ENCODE measurements at places on chromosomes 2 and 18.

- no peak for DNase-seq
Measured at GRCh38 chr18:70232261-70232660, 26.8 kb upstream of the RTTN start.

- no peak for DNase-seq
Measured at GRCh38 chr2:105443617-105444598, 45.1 kb upstream of the FHL2 start.

GRCh38 chr2:98944775-98945174 lies 8.8 kb upstream of the CRACDL start:
- DNase-seq = no peak

GRCh38 chr2:112010751-112011150 lies 44.3 kb upstream of the TMEM87B start:
- DNase-seq = no peak

DNA sequence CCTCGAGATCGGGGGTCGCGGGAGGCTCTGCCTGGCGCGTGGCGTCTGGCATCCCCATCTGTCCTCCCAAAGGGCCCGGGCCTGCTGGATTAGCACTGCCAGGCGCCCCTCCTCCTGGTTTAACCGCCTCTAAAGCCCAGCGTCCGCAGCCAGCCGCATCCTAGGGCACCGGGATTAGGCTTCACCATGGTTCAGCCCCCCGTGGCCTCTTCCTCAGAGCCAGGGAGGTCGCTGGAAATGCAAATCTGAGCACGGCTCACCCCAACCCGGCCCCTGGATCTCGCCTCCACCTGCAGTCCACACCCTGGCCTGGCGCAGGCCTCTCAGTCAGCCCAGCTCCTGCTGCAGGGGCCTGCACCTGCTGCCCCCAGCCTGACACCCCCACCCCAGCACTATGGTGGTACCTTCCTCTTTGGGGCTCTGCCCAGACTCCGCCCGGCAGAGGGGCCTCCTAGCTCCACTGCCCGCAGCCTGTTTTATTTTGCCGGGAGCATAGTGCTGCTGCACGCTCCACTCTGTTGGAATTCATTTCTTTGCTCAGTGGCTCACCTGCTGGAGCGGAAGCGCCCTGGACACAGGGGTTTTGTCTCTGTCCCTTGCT lies 13.2 kb downstream of the PRELID3A start:
- no peak for DNase-seq

GRCh38 chr2:120396861-120397811 lies 51.2 kb downstream of the INHBB start:
- no peak for DNase-seq

DNA sequence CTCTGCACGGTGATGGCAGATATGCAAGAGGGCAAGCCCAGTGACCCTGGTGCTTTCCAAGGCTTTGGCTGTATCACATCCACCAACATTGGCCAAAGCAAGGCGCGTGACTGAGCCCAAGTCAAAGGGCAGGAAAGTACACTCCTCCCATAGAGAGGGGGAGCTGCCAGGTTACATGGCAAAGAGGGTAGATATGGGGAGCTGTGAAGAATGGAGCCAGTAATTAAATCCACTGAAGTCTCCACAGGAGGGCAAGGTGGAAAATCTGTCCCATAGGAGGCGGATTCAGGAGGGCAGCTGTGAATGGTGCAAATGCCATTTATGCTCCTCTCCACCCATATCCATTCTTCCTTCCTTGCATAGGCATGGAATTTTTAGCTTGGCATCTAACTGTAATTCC lies 44.6 kb upstream of the THOC1 start:
- DNase-seq = no peak

GRCh38 chr2:29062371-29062770 lies 12.0 kb downstream of the PCARE start:
- DNase-seq = no peak

- no peak for DNase-seq
Measured at GRCh38 chr2:83234246-83234645, 1224.8 kb downstream of the SUCLG1 start.

DNA sequence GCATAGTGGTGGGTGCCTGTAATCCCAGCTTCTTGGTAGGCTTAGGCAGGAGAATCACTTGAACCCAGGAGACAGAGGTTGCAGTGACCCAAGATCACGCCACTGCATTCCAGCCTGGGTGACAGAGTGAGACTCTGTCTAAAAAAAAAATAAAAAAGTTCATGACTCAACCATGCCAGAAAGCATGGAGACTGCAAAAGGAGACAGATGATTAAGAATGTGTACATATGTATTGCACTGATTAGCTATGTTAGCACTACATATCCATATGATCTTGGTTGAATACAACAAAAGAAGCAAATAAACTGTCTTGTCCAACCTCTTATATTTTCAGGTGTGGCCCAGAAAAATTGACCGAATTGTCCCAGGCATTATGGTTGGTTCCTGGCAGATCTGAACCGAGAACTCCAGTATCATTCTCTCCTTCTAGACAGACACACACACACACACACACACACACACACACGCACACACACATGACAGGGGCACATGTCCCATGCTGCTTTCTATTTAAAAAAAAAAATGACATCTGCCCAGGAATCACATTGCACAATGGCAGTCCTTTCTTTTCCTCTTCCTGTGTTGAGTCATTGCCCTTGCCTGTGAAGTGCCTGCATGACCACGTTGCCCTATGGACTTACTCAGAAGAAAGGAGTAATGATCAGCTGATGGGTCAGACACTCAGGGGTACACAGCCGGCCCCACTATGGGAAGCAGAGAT lies 65.6 kb downstream of the MYCN start:
- DNase-seq = peak; percentile 89

GRCh38 chr2:175624785-175625184 lies 377.3 kb downstream of the LNPK start:
- DNase-seq = no peak

DNA sequence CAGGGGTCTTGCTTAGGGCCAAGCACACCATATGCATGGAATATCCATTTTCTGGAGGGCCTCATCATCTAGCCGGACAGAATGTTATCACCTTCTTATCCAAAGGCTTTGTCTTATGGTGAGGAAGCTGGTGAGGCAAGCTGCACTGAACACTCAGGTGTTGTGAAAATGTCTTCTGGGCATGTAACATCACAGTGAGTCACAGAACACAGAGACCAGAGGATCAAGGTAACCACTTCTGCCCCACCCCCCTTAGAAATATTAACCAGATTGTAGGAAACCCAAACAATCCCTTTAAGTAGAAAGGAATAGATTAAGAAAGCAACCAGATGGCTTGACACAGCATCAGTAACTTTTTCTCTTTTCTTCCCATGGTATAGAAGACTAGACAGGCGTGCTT lies 51.1 kb downstream of the MYO5B start:
- DNase-seq = no peak

- DNase-seq = no peak
Measured at GRCh38 chr18:62458346-62458745, 64.5 kb upstream of the ZCCHC2 start.

DNA sequence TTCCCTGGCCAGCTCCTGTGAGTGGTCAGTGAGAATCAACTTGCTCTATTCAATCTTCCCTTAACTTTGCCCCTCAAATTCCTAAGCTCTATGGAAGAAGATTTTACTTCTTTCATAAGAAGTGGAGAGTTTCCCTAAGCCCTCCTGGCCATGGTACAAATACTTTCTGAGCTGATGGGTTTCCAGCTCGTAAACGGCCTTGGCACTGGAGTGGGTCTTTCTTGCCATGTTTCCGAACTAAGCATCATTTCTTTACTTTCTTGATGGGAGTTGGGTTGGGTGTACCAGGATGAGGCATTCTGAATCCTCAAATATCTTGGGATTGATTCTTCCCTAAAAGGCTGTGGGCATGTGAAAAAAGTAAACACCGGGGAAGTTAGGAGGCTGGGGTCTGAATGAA lies 72.5 kb downstream of the ACKR3 start:
- no peak for DNase-seq

DNA sequence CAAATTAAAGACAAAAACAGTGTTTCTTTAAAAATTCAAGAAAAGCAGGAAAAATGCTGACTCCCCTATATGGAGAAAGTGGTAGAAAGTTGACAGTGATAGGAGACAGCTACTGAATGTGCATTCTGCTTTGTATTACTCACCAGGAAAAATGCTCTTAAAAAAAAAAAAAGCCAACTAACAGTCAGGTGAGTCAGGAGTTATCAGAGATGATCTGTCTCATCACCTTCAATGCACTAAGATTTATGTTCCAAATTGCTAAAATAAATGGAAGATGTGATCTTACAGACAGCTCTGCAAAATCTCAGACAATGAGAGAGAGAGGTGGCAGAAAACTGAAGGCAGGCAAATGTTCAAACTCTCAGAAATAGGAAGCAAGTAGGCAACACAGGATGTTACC lies 47.6 kb upstream of the ZNF521 start:
- no peak for DNase-seq

DNA sequence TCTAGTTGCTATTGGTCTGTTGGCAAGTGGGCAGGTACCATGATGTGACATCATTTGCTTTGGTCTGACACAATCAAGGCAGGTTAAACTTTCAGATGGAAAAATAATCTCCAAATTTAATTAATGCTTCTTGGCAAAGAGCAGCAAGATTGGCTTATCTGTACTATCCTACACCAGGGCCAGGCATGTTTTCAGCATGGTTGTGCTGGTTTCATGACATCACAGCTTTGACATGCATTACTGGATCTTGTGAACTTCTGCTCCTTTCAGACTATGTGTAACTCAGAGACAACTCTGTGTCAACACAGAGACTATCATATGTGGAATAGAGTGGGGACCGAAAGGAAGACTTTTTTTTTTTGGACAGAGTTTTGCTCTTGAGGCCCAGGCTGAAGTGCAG lies 520.5 kb downstream of the TDRD15 start:
- DNase-seq = no peak

DNA sequence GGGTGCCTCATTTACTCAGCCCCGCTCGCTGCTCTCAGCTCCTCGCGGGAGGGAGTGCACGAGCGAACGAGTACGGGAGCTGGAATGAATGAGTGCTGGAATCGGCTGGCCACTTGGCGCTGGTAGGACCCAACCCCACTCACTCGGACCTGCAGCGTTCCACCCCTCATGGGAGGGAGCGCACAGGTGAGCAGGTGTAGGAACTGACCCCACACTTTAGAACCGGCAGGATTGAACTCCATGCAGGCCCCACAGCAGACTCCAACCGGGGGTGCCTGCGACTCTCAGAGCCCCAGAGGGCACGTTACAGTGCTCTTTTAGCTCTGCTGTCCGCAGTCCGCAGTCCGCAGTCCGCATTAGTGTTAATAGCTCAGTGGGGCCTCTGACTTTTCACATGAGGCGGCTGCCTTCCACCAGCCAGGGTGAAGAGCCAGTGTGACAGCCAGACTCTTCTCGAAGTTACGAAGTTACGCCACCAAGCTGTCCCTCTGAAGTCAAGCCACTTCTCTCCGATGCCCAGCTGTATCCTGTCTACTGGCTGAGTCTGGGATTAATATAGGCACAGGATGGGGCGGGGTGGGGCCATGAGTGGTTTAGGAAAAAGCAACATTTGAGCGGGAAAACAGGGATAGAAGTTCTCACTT lies 102.7 kb upstream of the ARHGAP15 start:
- peak; percentile 27 for DNase-seq

DNA sequence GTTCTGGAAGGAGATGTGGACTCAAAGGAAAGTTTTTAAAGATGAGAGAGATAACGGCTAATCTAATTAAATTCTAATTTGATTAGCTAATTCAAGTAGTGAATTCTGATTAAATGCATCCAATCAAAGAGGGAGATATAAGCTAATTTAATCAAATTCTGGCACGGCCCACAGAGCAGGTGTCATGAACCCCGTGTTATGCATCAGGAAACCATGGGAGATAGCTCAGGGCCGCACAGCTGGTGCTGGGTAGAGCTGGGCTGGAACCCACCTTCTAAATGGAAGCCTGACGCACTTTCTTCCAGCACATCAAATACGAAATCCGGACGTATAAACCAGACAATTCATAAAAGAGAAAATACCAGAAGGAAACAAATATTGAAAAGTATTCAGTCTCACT lies 57.2 kb downstream of the GREB1 start:
- no peak for DNase-seq

DNA sequence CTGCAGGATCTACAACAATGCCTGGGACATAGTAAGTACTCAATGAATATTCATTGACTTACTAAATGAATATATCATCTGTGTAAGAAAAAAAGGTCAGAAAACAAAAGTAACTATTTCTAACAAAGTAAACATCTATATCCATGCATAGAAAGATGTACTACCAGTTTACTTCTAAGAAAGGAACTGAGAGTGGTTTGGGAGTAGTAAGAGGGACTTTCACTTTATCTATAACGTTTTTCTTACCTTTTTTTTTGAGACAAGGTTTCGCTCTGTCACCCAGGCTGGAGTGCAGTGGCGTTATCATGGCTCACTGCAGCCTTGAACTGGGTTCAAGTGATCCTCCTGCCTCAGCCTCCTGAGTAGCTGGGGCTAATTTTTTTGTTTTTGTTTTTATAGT lies 25.7 kb downstream of the DHX57 start:
- no peak for DNase-seq

- DNase-seq = no peak
Measured at GRCh38 chr2:74327627-74328026, 15.6 kb downstream of the SLC4A5 start.

DNA sequence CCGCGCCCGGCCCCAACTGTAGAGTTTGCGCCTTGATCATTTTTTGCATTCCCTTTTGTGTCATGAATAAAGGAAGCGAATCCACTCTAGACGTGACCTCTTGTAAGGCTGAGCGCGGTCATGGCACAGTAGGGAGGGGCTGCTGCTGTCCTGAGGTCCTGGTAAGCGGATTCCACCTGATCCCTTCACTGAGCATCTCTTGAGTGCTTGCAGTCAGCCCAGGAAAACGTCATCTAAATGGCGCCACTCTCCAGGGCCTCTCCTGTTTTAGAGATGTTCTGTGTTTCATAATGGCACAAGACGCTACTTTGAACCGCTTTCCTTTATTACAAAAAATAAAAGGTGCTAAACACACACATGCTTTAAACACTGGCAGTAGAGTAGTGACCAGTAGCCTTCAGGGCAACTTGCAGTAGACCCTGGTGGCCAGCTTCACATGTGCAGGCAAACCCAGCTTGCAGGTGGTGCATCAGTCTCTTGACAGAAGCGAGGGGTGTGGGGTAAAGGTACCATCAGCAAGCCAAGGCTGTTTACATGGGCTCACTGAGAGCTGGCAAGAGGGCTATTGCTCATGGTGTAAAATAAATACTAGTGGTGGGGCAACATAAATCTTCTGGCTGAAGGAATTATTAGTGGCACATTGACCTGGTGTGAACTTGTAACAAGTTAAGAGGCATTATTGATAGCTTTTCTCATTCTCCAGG lies 43.0 kb upstream of the ACKR3 start:
- DNase-seq = no peak

DNA sequence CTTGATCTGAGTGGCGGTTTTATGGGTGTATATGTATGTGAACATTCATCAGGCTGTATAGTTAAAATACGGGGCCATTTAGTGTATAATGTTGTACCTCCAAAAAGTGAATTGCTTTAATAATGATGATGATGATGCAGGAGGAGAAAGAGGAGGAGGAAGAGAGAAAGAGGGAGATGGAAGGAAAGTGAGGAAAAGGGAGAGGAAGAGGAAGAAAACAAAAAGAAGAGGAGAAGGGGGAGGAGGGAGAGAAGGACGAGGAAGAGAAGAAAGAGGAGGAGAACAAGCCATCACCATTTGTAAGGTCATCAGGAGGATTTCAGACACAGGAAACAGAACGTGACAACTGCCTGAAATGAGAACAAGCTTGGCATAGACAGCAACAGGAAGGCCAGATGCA lies 168.4 kb upstream of the NCKAP5 start:
- no peak for DNase-seq

GRCh38 chr18:31101183-31102024 lies 817 bp downstream of the DSC2 start:
- DNase-seq = no peak
